Mucosa of descending colon (tissue), 3 donors: ENCODE measurements at places on chromosomes 5 and 9. TPM values are rescaled to one million over a fixed set of nuclear protein-coding genes. Genes with fewer than 3 reads are reported as not detected.

RNF183 gene
- 1.1 TPM for total RNA-seq

RPL37 gene
- total RNA-seq, result 853 TPM

RASGEF1C gene
- total RNA-seq, result 0.65 TPM

PTGER4 gene
- total RNA-seq, result 58.4 TPM

SPINK13 gene
- not detected for total RNA-seq

TYRP1 gene
- total RNA-seq, result not detected

PCDHA4 gene
- total RNA-seq, result 0.24 TPM

ARHGEF39 gene
- total RNA-seq, result 10.3 TPM

LCN15 gene
- 17.2 TPM for total RNA-seq

SYK gene
- total RNA-seq, result 29.0 TPM

MYMK gene
- total RNA-seq, result not detected

DNA sequence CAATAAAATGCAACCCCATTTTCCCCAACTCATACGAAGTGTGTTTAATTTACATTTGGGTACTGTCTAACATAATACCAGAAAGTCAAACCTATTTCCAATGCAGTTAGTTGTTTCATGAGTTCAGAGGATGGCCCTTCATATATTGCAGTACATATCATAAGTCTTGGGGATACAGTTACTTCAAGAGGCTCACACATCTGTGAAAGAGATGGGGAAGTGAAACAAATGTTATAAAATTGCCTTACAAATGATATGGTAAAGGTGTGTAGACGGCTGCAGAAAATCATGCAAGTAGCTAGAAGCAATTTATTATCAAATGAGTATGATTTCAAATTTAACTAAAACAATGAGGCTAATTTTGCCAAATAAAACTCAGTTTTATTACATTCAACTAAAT lies 219.0 kb upstream of the CDH12 start:
- DNase-seq, result no peak

DNA sequence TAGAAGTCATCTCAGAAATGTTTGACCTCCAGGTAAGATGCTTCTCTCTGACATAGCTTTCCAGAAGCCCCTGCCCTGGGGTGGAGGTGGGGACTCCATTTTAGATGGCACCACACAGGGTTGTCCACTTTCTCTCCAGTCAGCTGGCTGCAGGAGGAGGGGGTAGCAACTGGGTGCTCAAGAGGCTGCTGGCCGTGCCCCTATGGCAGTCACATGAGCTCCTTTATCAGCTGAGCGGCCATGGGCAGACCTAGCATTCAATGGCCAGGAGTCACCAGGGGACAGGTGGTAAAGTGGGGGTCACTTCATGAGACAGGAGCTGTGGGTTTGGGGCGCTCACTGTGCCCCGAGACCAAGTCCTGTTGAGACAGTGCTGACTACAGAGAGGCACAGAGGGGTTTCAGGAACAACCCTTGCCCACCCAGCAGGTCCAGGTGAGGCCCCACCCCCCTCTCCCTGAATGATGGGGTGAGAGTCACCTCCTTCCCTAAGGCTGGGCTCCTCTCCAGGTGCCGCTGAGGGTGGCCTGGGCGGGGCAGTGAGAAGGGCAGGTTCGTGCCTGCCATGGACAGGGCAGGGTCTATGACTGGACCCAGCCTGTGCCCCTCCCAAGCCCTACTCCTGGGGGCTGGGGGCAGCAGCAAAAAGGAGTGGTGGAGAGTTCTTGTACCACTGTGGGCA lies 642 bp downstream of the CSF2 start:
- no peak for DNase-seq

DNA sequence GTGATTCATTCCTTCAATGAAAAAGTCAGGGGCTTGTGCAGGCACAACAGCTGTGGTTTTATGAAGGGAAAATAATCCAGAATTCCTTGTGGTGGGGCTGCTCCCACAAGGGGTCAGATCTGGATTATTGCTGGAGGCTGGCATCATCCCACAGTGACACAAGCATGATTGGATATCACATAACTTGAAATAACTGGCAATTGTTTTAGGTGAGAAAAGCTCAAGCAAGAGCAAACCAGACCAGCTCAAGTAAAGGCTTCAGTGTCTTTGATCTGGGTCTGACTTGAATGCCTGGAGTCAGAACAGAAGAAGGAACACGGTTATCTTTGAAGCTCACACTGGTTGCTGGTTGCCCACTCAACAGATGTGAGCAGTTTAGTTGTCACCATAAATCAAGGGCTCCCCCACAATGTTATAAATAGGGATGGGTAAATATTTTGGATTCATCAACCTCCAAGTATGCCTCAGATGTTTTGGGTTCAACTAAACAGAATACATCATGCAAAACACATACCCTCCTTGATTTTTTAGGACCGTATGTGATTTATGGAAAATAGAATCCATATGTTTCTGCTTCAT lies 3.1 kb upstream of the ZNF474 start:
- no peak for DNase-seq

DNA sequence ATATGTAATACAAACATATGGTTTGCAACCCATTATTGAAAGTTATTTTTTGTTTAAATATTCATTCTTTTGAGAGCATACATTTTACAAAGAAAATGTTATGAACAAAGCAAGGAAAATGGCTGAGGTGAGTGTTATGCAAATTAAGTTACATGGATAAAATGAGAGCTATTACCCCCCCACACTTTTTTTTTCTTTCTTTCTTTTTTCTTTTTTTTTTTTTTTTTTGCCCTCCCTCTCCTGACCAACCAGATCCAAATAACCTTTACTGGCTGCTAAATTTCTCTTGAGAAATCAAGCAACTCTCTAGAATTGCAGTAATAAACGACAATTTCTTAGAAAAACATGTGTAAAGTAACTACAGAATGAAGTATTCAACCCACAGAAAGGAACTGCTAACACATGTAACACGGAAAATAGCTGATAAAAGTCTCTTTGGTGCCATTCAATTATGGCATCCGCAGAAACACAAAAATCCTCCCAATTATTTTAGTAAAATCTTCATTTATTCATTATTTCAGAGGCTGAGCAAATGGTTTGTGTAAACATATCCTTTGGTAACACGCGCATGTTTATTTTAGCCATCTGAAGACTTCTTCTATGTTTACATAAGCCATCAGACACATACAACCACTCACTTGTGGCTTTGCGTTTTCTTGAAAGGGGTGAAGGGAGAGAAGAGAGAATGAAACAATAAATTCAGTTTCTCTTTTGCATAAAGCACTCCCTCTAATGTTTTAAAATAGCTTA lies 216.1 kb downstream of the NFIB start:
- DNase-seq, result no peak

GRCh38 chr5:121239951-121240350 lies 611.7 kb upstream of the FTMT start:
- no peak for DNase-seq

GRCh38 chr9:107992271-107992670 lies 502.7 kb upstream of the KLF4 start:
- DNase-seq, result no peak

DNA sequence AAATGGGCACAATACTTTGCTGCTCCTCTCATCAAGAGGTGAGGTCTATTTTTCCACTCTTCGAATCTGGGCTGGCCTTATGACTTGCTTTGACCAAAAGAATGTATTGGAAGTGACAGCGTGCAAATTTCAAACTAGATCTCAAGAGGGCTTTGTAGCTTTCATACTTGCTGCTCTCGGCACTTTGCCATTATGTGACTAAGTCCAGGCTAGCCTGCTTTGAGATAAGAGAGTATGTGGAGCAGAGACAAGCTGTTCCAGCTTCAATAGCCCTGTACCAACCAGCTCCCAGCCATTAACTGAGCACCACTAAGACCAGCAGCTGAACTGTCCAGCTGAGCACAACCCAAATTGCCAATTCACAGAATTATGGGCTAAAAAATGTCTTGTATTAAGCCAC lies 124.6 kb downstream of the ACER2 start:
- no peak for DNase-seq

GRCh38 chr5:178499352-178499751 lies 90.8 kb downstream of the COL23A1 start:
- no peak for DNase-seq

- no peak for DNase-seq
Measured at GRCh38 chr5:131534974-131535373, 100.1 kb downstream of the RAPGEF6 start.

- no peak for DNase-seq
Measured at GRCh38 chr5:44048276-44048984, 340.8 kb downstream of the FGF10 start.

- no peak for DNase-seq
Measured at GRCh38 chr5:43564289-43564850, 7.5 kb upstream of the PAIP1 start.

GRCh38 chr5:36730537-36731216 lies 124.3 kb downstream of the SLC1A3 start:
- no peak for DNase-seq

DNA sequence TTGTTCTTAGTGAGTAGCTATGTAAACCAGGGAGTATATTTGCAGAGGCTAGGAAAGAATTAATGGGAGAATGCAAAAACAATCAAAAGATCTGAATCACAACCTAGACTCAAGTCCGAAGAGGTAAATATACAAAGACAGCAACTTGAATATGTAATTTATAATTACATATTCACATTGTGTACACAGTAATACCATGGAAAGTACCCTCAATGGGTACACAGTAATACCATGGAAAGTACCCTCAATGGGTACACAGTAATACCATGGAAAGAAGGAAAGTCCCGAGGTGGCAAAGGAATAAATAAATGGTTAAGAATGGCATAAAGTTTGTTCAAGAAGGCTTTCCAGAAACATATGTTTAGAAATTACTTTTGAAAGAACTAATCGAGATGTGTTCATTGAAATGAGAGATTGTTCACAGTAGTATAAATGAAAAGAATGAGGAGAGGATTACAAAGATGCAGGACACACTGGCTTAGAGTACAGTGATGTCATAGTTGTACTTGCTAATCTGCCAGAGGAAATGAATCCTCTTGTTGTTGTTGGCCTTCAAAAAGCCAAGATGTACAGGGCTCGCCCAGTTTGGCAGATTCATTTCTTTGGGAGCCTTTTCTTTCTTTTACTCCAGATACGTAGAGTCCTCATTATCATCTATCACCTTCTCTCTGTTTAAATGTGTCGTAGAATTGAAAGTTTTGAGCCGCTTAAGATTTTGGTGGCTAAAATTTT lies 116.0 kb downstream of the UNC13B start:
- no peak for DNase-seq

DNA sequence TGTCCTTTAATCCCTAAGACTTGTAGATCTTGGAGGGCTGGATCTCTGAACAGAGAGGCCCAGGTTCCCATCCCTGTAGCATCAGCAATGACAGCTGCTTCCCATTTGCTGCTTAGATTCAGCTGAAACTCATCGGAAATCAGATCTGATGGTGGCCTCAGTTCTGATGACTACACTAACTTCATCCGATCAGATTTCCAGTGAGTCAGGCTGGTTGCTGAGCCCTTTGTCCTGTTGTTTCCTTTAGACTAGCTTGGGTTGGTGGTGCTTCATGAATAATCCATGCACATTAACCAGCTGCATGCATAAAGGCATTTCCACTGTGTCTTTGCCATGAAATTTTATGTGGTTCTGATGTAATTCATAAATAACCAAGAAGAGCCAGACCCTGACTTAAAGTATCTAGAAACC lies 195.2 kb upstream of the TUT7 start:
- DNase-seq, result no peak

- DNase-seq, result no peak
Measured at GRCh38 chr5:163424836-163425235, 12.6 kb upstream of the CCNG1 start.

GRCh38 chr5:178381921-178382695 lies 149.5 kb upstream of the PHYKPL start:
- DNase-seq, result no peak

DNA sequence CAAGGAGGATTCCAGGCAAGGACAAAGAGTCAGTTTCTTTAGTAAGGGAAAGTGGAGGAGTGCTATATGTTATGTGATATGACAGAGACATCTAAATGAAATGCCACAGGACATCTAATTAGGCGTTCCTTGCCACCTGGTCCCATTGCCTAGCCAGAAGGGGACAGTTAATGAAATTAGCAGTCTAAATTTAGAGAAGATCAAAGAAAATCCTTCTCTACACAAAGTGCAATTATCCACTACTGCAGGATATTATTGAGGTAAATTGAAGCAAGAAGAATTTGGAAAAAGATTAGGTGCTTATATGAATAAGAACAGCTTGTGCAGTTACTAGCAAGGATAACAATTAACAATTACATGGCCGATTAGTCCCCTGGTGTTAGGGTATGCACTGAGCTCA lies 495.3 kb upstream of the NMUR2 start:
- no peak for DNase-seq

GRCh38 chr5:128082551-128083032 lies 974 bp upstream of the SLC12A2 start:
- DNase-seq, result no peak

DNA sequence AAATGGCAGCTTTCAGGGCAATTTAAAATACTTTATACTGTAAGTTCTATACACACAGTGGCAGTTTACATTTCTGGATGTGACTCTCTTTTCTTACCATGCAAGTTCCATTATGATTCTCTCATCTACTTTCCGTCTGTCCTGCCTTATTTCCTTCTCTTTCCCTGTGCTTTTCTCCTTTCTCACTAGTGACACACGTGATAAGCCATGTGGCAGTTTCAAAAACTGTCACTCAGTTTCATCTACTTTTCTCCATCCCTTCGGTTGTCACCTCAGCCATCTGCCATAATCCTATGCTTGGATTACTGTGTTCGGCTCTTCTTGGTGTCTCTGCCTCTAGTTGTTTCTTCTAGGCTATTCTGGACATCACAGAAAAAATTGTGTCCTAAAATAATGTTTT lies 46.8 kb upstream of the ATG10 start:
- no peak for DNase-seq

DNA sequence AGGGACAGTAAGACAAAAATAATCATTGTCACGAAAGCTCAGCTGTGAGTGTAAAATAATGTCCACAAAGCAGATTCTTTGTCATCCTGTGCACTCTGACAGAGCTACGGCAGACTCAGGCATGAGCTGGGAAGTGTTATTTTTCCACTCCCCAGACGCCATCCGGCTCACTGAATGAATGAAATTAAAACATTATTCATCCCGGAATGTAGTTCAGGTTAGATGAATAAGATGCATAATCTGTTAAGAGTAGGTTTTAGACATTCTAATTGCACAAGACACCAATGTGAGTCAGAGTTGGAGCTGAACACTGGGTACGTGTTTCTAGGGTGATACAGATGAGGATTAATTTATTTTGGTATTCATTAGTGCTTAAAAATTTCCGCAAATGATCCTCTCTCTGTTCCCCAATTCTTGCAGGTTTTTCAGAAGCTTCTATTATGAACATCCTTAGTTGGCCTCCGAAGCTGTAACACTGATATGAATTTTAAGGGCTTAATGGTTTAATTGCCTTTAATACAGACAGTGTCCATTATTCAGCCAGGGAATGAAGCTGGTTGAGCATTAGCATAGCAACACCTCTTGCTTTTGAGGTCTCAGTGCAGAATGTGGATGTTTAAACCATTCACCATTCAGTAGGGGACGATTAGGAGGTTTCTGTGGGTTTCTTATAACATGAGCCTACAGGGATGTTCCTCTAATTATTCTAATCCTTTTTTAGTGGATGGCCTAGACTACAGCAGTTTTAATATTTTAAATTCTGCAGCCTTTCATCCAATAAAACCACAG lies 65.6 kb upstream of the FRRS1L start:
- no peak for DNase-seq
